Osteocyte (in vitro differentiated cells): ENCODE measurements at places on chromosomes 4 and X.
A peak's percentile ranks its signal among the peaks of the same experiment; 100 is the strongest.

- no peak for DNase-seq
Measured at GRCh38 chr4:1713003-1713851, 1.1 kb upstream of the SLBP start.

GRCh38 chr4:40621229-40621591, 8.5 kb downstream of the RBM47 start:
- no peak for DNase-seq

DNA sequence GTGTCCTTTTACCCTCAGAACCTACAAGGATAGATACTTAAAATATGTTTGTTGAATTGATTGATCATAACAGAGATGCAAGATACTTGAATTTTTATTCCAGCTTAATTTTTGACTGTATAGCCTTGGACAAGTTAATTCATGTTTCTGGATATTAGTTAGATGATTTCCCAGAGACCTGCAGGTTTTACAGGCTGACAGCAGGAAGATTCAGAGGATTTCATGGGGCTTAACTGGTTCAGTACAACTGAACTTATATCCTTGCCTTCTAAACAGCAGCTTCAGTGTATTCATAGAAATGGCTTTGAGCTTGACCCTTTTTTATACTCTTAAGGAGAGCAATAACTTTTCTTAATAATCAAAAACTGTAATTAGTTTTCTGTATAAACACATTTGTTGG, 62.2 kb upstream of the IL13RA1 start:
- no peak for DNase-seq

DNA sequence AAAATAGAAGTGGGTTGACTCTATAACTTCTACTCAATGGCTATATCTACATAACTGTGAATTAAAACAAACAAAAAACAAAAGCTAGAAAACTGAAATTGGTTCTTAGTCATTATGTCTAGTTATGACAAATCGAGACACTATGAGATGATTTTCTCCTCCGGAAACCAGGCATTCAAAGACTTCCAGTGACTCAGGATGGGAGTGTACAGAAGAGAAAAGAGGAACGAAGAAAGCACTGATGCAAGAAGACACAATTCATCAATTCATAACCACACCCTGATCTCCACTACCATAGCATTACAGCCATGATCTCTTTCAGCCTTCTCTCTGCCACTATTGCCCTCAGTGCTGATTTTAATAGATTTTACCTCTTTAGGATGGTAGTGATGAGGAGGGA, 253.6 kb downstream of the CBLL2 start:
- no peak for DNase-seq

GRCh38 chr4:142311916-142312315, 534.2 kb downstream of the INPP4B start:
- DNase-seq: no peak

- DNase-seq: no peak
Measured at GRCh38 chr4:81757691-81758090, 286.0 kb upstream of the RASGEF1B start.

GRCh38 chrX:39930786-39931528, 166.8 kb downstream of the BCOR start:
- no peak for DNase-seq

GRCh38 chr4:21848021-21848420, 100.6 kb downstream of the KCNIP4 start:
- no peak for DNase-seq

- DNase-seq: peak; percentile 46
Measured at GRCh38 chr4:75705198-75705977, 19.0 kb upstream of the USO1 start.

DNA sequence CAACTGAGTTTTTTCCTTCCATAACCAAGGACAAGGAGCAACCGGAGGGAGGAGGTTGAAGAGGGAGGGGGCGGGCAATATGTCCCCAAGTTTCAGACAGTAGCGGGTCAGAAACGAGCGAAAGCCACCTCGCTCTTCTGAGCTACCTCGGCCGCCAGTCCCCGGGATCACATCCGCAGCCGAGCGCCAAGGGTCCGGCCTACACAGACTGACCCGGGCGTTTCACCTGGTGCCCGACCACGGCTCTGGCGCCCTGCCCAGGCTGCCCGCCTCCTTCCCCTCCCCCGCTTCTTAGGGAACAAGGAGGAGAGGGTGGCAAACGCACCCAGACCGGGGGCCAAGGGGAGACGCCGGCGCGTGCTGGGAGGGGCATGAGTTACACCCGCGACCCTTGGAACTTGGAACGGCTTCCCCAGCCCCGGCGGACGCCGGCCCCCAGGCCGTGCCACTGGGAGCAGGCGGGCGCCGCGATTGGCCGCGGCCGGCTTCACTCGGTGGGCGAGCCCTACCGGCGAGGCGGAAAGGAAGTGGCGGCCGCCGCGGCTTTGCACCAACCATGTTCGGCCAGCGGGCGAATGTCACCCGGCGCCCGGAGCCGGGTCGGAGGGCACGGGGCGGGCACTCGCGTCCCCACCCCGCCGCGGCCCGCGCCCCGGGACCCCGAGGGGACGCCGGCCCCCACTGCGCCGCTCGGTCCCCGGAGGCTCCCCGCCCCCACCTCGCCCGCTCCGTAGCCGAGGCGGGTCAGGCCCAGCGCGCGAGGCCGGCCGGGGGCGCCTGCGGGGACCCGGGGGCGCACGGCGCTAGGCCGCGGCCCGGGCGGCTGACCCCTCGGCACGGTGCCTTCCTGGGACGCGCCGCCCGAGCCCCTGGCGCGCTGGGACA, 1.5 kb downstream of the IRF2 start:
- DNase-seq: peak; percentile 90

DNA sequence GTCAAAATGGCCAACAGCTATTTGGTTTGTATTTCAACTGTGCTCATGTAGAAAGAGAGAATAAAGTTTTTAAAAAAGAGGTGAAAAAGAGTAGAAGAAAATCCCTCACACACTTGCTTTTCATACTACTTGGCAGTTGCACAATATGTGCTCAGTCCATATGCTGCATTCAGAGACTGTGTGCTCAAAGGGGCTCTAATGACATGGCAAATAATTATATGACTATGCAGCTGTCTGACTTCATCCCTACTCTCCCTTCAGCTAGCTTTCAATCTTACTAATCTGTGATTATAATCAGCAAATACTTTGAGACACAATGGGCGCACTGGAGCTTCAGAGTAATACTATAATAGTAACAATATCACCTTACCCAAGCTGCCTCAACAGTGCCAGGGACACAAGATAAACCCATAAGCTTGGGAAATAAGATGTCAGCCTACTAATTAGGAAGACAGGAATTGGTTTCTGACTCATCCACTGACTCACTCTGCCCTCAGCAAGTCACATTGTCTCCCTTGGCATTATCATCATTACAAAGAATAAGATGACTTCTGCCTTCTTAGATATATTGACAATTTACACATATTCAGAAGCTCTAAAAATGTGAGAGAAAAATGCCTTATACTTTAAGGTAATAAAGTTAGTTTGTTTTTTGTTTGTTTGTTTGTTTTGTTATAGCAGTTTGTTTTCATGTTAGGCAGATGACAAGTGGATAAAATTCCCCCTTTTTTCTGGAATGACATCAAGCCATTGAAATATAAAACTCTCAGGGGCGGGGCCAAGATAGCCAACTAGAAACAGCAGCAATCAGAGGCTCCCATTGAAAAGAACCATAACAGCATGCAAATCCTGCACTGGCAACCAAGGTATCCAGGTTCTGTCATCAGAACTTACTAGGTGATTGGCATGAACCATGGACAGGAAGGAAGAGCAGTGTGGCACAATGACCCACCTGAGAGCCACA, 311.6 kb downstream of the FAM133A start:
- DNase-seq: no peak

GRCh38 chr4:5474756-5475155, 233.6 kb downstream of the EVC2 start:
- DNase-seq: no peak

DNA sequence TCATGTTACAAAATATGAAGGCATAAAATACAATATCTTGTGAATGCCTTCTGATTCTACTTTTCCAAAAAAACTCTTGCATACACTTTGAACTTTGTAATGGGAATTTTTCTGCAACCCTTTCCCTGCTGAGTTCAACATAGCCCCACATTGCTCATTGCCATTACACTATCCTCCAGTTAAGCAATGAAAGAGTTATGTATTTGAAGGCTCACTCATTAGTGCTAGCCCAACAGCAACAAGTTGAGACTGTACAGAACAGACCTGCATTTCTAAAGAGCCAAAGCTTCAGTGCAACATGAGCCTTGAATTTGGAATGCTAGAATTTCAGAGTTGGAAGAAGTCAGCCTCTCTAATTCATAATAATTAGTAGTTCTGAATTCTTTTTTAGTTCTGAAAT, 44.4 kb upstream of the STAG2 start:
- DNase-seq: no peak

DNA sequence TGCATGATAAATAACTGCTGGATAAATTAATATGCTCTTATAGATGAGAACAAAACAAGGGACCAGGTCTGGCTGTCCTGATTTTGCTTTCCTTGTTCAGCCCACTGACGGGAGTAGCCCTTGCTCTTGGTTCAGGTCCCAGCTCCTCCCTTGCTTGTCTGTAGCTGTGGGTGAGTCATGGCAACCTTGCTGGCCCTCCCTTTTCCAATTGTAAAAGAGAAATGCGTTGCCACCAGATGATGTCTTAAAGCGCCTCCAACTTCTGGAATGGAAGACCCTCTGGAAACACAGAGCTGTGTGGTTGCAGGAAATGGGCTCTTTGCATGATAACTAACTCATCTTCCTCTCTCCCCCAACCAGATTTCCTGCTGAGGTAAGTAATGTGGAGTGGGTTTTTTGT, 171.4 kb downstream of the AASDH start:
- DNase-seq: no peak

GRCh38 chrX:38409289-38409688, 56.9 kb downstream of the OTC start:
- DNase-seq: no peak

GRCh38 chrX:20382518-20383297, 116.0 kb upstream of the RPS6KA3 start:
- DNase-seq: no peak

DNA sequence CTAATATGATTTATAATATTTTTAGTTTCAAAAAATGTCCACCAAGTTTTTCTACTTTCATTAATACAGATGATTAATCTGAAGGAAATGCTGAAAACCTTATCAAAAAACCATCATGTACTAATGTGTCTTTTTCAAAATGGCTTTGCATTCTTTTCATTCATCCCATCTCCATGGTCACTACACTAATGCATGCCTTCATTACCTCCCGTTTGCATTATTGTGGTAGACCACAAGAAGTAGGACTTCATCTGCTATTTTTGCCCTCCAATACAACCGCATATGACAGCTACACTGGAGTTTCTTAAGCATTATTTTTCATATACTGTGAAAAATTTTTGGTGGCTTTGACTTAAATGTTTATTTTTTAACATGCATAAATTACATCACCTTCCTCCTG, 37.9 kb upstream of the FSTL5 start:
- no peak for DNase-seq

DNA sequence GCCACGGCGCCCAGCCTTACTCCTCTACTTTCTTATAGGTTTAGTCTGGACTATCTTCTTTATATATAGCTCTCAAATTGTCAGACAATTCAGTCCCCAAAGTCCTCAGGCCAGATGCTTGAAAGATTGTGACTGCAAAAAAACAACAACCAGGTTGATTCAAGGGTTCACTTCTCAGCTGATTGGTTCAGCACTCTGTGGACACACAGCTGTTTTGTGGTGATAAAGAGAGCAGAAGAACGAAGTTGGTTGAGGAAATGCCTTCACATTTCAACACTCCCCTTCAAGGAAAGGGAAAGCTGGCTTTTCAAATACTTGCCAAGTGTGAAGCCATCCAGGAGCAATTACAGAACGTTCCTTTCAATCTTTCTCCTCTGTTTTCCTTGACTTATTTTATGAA, 166.8 kb downstream of the SHROOM3 start:
- no peak for DNase-seq

DNA sequence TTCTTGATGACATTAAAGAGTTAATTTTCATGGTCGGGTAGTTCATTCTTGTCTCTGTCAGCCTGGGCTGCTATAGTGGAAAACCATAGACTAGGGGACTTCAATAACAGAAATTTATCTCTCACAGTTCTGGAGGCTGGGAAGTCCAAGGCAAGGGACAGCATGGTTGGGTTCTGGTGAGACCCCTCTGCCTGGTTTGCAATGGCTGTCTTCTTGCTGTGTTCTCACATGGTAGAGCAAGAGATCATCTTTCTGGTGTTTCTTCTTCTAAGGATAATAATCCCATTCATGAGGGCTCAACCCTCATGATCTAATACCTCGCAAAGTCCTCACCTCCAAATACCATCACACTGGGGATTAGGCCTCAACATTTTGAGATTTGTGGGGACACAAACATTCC, 50.1 kb downstream of the RHOH start:
- no peak for DNase-seq

DNA sequence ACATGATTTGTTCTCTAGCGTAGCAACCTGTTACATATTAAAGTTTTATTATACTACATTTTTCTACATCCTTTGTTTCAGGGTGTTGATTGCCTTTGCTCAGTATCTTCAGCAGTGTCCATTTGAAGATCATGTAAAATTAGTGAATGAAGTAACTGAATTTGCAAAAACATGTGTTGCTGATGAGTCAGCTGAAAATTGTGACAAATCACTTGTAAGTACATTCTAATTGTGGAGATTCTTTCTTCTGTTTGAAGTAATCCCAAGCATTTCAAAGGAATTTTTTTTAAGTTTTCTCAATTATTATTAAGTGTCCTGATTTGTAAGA, 2.4 kb downstream of the ALB start:
- DNase-seq: no peak

DNA sequence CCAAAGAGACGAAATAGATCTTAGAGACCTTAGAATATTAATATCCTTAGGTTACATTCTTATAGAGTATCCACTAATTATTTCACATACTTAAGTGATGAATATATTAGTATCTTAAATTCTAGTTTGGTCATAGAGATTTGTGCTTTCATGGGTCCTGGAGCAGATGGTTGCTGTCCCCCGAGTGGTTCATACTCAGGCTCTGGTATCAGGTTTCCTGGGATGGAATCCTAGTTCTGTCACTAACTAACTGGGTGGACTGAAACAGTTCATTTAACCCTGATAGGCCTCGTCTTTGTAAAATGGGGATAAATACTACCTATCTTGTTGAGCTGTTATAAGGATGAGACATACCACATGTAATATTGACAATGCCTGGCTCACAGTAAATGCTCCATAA, 264.6 kb downstream of the TENM3 start:
- no peak for DNase-seq

DNA sequence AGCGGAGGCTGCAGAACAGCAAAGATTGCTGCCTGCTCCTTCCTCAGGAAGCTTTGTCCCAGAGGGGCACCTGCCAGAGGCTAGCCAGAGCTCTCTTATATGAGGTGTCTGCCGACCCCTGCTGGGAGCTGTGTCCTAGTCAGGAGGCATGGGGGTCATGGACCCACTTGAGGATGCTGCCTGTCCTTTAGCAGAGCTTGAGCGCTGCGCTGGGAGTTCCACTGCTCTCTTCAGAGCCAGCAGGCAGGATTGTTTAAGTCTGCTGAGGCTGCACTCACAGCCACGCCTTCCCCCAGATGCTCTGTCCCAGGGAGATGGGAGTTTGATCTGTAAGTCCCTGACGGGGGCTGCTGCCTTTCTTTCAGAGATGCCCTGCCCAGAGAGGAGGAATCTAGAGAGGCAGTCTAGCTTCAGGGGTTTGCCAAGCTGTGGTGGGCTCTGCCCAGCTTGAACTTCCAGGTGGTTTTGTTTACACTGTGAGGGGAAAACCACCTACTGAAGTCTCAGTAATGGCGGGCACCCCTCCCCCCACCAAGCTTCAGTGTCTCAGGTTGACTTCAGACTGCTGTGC, 10.9 kb downstream of the DCK start:
- no peak for DNase-seq

- DNase-seq: no peak
Measured at GRCh38 chrX:19019996-19020395, 36.1 kb upstream of the PHKA2 start.

GRCh38 chr4:145808848-145809512, 129.0 kb downstream of the C4orf51 start:
- DNase-seq: no peak
